Stimulated activated CD8-positive, alpha-beta memory T cell treated with anti-CD3 and anti-CD28 coated beads, Interleukin-7, amount 100 ng/mL, for 1 hour (primary cell): ENCODE measurements at places on chromosomes 1 and 21.

DNA sequence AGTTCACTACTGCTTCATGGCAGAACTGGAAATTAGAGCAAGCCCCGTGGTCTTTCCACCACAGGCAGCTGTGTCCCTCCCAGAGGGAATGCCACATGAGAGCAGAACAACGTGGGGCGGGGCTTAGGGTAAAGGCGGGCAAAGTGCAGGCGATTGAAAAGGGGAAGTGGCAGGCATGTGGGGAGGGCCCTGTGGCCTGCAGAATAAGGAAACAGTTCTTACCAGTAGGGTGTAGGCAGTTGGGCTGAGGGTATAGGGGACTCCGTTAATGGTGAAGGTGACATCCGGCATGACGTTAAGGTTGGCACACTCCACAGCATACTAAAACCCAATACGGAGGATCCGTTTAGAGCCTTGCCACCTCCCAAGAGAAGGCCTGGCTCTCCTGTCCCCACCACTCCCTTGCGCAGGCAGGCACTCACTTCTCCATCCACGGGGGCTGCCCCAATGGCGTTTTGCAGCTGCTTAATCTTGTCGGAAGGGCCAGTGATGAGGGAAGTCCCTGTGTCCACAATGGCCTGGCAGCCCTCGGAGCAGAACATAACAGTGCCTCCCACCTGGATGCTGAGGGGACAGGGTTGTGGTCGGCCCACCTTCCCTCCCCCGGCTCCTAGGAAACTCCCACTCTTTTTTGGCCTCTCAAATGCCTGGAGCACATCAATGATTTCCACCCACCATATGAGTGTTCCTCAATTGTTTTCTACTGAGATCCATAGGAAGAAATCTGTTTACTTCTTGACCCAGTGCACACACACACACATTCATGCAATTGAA is 9.1 kb upstream of the RAB7B start:
- peak; percentile 5 for DNase-seq

DNA sequence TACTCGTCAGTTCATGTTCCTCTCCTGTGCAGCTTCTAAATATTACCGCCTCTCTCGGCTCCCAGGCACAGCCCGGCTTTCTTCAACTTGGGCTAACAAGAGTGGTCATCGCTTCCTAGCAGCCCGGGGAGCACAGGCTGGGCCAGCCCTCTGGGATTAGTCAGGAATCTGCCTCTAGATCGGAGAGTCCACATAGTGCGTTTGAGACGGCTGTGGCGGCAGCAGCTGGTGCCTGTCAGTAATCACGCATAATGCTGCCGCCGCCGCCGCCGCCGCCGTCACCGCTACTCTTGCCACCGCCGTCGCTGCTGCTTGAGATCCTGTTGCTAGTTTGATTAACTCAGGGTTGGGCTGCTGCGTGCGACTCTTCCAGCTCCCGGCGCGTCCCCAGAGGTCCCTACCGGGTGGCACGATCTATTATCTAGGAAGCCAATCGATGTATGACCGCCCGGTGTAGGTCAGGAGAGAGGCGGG is at the start of gene RXRG:
RXRG (minus strand) TSS at position 230 of the 474 bp plus-strand sequence. CDS start 233 bp downstream, outside the sequence.
- DNase-seq: no peak

GRCh38 chr1:54931275-54931840 is 44.4 kb upstream of the DHCR24 start:
- DNase-seq: no peak

DNA sequence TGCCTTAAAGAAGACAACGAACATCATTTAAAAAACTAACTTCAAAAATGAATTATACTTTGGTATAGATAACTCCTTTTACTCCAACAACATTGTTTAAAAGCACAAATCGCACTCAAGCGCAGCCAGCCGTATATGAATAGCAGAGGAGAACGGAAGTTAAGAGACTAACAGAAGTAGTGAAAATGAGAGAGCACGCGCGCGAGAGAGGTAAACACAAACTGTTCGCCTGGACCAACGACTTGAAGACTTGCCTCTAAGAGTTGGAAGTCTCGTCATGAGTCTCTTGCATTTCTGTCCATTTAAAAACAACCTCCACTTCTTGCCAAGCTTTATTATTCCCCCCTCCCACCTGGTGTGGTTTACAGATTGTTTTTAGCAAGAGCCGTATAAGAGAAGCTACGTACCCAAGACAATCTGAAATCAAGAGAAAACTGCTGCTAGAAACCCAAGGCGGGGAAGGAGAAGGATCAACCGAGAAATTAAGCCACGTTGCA is 479 bp downstream of the SELENOF start:
- DNase-seq: no peak

DNA sequence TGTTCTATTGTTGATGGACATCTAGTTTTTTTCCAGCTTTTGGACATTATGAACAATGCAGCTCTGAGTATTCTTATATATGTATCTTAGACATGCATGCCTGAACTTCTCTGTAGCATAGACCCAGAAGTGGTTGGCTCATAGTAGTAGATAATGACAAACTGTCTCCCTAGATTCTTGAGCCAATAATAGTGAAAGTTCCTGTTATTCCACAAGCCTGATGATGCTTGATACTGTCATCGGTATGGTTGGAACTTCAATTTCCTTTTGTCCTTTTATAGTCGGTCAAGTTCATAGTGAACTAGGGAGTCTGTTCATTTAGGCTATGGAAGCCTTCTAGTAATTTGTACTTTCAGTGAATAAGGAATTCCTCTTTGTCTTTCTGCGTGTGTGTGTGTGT is 56.8 kb downstream of the MTR start:
- DNase-seq: no peak

GRCh38 chr1:54323921-54324250 is 82.3 kb downstream of the SSBP3 start:
- no peak for DNase-seq

DNA sequence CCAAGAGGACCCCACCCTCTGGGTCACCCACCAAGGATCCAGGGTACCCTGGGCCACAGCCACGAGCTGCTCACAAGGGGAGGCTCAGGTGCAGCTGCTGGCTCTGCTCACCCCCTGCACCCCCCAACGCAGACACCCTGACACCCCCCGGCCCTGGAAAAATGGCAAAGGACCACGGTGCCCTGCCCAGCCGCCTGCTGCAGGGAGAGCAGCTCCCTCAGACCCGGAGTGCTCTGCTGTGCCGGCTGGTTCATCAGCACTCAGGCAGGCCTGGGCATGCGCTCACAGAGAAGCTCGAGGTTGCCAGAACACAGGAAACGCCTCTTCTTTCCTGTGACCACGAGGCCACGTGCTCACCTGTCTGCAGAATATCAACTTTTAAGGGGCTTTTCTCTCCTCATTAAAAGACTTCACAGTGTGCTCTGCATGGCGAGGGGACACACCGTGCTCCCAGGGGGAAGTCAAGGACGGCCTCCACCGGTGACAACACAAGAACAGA is 4.3 kb upstream of the C1QTNF12 start:
- DNase-seq: peak; percentile 31

DNA sequence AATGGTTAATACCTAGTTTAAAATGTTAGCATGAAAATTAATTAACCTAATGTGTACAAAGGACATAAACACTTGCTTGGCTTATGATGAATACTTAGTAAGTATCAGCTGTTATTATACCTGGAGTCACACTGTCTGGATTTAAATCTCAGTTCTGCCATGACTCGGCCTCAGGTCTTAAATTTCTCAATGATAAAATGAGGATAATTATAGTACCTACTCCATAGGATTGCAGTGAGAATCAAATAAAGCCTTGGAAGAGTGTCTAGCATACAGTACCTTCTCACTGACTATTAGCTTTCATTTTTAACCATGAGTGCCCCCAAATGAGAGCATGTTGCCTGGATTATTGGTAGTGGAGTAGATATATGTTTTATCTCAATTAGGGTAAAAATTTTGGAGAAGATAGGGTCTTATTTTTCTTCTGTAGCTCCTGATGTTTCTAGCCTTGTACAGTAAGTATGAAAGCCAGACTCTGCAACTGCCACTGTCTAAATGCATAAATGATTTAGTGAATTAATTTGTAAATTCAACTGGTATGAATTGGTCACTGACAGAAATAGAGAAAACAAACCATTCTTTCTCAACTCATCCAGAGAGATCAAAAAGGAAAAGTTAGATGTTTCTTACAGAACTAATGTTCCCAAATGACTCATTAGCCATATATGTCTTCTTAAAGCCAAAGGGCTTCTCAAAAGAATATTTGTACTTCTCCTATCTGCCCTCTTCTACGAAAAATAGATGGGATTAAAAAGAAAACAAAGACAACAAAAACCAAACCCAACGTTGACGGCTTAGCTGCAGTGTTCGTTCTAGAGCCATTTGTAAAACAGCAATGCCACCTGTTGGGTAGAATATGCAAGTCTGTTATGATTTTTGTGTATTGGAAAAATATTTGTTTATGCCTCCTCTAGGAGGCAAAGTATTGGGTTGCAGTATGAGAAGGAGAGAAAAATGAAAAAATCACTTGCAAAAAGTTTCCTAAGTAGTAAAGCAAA is 53.8 kb upstream of the MROH9 start:
- DNase-seq: no peak

DNA sequence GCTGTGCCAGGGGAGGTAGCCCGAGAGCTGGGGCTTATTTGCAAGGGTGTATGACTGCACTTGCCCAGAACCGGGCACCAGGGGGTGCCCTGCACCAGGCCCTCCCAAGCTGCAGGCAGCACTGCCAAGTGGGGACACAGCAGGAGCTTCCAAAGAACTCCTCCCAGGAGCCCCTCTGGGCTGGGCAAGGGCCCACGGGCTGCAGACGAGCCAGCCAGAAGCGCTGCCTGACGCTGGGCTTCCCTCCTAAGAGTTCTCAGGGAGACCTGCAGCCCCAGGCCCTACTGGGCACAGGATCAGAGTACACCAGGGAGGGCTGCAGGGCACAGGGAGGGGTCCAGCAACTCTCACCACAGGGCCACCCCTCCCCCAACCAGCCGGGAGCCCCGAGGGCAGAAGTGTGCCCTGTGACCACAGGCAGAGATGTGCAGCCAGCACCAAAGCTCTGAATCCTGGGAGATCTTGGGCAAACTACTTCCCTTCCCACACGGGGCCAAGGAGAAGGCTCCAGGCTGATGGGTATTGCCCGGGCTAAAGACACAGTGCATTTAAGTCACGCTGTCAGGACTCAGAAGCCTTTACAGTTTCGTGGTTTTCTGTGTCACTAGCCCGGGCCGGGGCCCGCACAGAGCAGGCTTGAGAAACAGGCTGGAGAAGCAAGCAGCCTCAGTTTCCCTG is 63.4 kb downstream of the KCNAB2 start:
- DNase-seq: no peak

- no peak for DNase-seq
Measured at GRCh38 chr1:206497774-206498173, 9.6 kb upstream of the RASSF5 start.

DNA sequence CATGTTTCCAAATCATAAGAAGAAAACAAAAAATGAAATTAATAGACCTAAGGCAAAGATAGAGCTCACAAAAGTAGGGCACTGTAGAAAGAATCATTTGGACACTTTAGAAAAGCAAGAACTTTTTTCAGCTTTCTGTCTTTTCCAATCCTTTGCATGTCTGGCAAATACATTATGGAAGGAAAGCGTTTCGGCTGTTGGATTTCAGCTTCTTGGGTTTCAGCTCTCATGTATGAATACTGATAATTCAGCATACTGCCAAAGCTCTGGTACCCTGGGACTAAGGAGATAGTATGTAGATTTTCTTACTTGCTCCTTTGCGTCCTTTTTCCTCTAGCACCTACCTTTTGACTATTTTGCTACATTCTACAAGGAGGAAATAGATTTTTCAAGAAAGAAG is 375.9 kb downstream of the BRINP3 start:
- no peak for DNase-seq

- DNase-seq: no peak
Measured at GRCh38 chr1:245418077-245418476, 263.3 kb downstream of the KIF26B start.

DNA sequence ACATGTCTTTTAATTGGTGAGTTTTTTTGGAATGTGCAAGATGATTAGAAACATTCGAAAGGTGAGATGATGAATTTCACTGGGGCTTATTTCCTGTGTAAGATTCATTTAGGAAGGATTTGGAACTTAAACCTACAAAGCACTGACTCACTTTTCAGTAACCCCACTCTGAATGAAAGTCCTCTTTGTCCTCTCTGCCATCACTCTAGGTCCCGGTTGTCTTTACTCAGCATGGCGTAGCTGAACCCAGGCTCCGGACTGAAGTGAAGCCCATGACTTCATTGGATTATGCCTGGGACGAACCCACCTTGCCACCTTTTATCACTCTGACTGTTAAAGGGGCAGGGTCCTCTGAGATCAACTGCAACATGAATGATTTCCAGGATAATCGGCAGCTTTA is 139.4 kb downstream of the VPS13D start:
- no peak for DNase-seq

DNA sequence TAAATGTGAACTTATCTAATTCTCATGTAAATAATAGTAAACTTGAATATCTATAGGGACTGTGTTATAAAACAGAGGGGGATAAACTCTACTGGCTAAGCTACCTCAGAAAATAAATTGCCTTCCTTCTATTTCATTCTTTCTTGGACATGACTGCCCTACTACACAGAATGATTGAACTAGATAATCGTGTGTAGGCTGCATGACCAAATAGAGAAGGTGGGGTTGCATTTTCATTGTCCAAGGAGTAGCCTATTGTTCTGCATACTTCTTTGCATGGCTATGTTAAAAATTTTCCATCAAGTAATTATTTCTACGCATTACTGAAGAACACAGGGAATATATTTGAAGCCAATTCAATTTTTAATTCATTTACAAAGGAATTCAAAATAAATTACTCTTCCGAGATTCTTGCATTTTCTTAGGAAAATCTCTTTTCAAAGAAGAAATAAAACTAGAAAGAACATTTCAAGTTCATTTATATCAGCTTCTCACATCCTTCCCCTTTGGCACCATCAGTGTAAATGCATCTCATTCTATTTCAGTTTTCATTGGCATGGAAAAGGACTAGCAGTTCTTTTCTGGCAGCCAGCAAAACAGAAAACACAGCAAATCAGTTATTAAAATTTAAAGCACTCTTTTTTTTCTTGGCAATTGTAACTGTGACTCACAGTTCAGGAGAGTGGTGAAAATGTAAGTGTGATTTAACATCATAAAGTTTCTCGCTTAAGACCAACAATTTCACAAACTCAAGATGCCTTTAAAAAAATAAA is 714.7 kb downstream of the NCAM2 start:
- DNase-seq: no peak

GRCh38 chr1:109272831-109273547 is 10.0 kb downstream of the PSRC1 start:
- no peak for DNase-seq

DNA sequence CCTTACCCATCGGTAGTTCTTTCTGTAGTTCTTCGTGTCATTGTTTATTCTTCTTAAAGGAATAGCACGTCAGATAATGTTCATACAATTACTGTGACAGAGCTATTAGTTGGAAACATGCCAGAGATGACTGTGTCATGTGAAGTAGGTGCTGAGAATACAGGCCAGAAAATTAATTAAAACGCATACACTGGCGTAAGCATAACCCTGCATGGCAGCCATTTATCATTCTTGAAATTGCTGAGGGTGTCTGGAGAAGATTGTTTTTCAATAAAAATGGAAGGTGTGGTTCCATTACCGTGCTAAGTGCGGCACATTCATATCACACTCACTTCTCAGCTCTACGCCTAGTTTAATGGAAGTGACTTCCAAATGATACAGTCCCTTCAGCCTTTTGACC is 7.8 kb downstream of the ETS2 start:
- DNase-seq: no peak

GRCh38 chr1:193104502-193104906 is 710 bp downstream of the GLRX2 start:
- no peak for DNase-seq

GRCh38 chr1:56153276-56153675 is 426.1 kb downstream of the PLPP3 start:
- DNase-seq: no peak
